ENCODE measurements at places on chromosomes 13 and 19. TPM values are rescaled to one million over a fixed set of nuclear protein-coding genes. Genes with fewer than 3 reads are reported as not detected.

SPACA4 gene
- not detected for total RNA-seq

ZC3H13 gene
- total RNA-seq = 8.2 TPM

GRK1 gene
- not detected for total RNA-seq

ZC3H4 gene
- total RNA-seq = 8.6 TPM

PSG6 gene
- not detected for total RNA-seq

RNF17 gene
- total RNA-seq = not detected

SLC44A2 gene
- total RNA-seq = 43.6 TPM

FXYD3 gene
- not detected for total RNA-seq

ATP1A3 gene
- under 0.01 TPM for total RNA-seq

ZNF256 gene
- total RNA-seq = 5.2 TPM

KANK2 gene
- total RNA-seq = 127 TPM

ZNF723 gene
- not detected for total RNA-seq

ZNF99 gene
- not detected for total RNA-seq

DNA sequence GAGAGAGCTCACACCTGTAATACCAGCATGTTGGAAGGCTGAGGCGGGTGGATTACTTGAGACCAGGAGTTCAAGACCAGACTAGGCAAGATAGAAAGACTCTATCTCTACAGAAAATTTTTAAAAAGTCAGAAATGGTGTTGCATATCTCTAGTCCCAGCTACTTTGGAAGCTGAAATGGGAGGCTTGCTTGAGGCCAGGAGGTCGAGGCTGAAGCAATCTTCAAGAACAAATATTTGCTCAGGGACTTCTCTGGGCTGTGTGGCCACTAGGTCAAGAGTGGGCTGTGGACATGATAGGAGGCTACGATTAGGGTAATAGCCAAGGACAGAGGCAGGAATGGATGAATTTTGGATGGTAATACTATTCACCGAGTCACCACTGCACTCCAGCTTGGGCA, 135.8 kb upstream of the PEG3 start:
- no peak for DNase-seq

DNA sequence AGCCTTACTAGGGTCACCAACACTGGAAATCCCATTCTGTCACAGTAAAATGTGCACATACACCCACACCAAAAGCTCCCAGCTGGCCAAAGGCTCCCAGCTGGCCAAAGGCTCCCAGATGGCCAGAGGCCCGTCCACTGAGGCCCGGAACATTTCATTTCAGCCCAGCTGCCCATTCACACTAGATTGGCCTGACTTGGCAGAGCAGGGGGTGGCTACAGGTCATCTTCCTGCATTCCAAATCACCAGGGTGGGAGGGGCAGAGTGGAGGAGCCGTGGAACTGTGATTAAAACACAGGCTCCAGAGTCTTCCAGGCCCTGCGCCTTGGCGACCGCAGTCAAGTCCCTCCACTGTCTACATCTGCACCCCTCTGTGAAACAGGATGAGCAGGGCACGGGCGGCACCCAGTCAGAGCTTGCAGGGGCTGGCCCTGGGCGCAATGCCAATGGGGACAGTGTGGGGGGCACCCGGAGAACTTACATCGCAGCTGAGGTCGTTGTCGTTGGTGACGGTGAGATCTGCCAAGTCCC, 10.1 kb upstream of the PRKD2 start:
- DNase-seq = peak; percentile 45

- no peak for DNase-seq
These were observed 171.4 kb downstream of the FOXO1 start for GRCh38 chr13:40494946-40495620.

DNA sequence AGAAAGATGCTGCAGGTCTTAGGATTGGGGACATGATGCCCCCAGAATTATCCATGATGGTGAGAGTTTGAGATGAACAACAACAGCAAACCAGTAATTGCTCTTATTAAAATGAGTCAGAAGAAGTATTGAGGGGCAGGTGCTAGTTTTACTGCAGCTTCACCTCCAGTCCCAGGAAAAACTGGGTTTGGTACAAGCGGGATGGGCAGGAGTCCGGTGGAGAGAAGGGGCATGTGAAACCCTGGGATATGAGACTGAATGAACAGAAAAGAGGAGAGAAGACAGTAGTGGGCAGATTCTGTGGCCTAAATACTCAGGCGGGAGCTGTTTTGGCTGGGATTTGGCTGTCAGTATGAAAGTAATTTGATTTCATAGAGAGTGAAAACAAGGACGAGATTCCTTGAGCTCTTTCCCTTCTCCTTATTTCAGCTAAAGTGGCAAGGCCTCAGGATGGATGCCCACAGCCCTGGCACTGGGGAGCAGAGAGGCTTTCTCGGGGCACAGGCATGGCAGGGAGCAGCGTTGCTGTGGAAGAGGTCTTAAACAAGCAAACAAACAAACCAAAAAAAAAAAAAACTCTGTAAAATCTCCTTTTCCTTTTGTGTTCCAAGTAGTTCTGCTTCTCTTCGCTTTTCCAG, 30.7 kb downstream of the NFIX start:
- DNase-seq = no peak

DNA sequence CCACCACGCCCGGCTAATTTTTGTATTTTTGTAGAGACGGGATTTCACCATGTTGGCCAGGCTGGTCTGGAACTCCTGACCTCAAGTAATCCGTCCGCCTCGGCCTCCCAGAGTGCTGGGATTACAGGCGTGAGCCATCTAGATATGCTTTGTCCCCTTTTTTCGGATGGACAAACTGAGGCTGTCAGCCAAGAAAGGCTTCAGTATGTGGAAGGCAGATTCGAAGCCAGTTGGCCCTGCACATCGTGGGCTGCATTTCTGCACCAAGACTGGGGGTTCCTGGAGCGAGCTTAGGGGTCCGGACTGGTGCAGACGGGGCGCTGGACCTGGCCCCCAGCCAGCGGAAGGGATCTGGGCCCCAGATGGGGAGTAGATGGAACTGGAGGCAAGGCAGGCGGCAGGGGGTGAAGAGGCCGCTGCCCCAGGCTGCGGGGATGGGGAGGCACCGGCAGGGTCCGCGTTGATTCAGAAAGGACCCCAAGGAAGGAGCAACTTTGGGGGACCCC, 9.7 kb upstream of the JUND start:
- DNase-seq = no peak

GRCh38 chr19:5134691-5135090, 165.8 kb downstream of the KDM4B start:
- no peak for DNase-seq

DNA sequence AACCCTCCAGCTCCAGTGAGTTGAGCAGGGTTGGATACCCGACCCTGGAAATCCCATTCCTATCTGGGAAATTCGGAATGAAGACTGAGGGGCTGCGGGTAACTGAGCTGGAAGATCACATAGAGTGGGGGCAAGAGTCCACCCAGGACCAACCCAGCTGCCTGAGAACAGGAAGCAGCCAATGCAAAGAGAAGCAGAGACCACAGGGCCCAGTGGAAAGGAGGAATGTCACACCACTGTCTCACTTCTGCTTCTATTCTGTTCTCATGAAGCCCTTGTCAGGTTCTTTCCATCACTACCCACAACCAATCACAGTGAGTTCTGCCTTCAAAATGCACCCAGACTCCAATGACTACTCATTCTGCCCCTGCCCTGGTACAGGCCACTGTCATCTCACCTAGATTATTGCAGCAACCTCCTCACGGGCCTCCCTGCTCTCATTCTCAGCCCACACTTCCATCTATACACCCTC, 15.3 kb downstream of the DYRK1B start:
- DNase-seq = no peak

DNA sequence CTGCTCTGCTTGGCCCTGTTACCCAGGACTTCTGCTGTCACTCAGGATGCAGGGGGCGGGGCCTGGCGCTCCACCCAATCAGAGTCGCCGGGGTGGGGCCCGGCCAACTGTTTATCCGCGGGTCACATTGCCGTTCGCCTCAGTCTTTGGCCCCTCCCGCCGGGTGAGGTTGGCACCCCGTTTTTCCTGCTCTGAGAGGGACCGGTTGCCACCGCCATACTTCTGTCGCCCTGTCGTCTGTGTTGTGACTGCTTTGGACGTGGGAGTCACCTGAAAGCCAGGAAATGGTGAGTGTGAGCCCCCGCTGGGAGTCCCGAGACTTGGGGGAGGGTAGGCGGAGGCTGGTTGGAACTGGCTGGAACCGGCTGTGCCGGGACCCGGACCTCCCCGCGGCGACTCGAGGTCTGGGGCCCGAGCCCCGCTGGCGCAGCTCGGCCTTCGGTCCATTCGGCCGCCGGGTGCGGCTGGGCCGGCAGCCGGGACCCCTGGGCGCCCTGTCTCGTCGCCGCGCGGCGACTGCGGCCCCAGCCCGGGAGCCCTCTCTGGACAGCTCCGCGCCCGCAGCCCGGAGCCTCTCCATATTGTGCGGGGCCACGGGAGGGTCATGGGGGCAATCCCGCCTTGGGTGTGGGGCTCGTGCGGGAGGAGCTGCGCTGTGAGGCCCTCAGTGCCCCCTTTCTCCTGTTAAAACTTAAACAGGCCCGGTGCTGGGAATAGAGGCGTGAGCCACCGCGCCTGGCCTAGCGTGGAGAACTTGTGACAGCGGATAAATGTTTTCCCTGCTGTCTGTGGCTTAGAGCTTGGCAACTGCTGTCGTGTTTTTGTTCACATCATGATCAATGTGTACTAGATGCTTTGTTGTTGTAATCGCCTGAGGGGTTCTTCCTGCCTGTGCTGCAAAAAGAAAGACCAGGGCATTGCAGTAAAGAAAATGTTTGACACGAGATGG, at the start of gene ZNF844:
ZNF844 (plus strand) TSS at position 142 of the 949 bp plus-strand sequence; CDS start at position 285, 143 bp downstream.
- peak; percentile 72 for DNase-seq

DNA sequence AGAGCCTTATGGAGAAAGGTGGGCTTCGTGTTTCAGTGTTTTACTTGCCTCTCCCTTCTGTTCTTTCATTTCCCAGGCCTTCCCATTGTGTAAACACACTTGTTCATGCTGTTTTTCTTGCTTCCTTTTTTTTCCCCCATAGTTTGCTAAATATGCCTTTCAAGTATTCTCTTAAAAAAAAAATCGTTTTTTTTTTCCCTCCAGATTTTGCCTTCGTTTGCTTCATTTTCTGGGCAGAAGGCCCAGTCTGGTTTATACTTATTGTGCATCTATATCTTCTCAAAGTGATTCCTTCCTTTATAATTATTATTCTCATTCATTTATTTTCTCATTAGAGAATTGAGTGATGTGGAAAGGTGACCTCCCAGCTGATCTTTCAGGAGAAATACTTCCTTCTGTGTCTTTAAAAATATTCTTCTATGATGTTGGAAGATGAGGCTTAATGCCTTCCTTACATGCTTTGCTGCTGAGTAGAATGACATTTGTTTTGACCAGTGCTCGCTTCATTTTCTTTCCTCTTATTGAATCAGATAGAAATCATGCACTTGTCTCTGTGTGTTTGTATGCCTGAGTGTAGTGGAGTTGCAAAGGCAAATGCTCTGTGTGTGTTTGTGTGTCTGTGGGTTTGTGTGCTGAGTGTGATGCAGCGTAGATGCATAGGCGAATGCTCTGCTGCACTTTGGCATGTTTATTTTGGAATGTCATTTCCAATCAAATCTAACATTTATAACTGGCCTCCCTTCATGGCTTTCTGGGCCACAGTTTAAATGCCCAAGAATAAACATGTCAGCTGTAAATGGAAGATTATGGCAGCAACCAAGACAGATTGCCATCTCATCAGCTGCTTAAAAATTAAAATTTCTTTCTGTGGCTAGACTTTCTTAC, 591.4 kb downstream of the FGF9 start:
- DNase-seq = no peak

DNA sequence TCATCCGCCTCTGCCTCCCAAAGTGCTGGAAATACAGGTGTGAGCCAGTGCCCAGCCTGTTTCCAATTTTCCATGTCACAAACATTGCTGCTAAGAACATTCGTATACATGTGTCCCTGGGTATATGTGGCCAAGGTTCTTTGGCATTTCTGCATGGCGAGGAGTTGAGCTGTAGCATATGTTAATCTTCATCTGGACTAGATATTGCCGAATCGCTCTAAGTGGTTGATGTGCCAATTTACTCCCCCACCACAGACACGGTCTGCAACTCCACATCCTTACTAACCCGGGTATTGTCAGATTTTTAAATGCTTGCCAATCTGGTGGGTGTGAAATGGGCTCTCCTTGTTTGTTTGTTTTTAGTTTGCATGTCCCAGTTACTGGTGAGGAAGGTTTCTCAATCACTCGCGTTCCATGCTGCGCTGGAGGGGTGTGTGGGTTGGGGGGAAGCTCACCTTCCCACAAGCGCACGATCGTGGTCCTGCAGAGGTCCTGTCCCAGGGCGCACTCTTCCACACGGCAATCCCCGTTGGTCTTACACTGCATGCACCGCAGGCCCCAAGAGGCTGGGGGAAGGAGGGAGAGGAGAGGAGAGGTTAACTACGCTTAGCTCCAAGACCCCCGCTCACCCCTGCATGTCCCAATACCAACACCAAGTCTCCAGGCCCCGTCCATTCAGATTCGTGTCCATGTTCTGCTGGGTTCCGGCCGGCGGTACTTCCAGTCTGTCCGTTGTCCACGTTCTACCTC, 2.7 kb downstream of the PLAUR start:
- DNase-seq = no peak

GRCh38 chr13:41053384-41053826, 7.9 kb upstream of the WBP4 start:
- DNase-seq = peak; percentile 30

DNA sequence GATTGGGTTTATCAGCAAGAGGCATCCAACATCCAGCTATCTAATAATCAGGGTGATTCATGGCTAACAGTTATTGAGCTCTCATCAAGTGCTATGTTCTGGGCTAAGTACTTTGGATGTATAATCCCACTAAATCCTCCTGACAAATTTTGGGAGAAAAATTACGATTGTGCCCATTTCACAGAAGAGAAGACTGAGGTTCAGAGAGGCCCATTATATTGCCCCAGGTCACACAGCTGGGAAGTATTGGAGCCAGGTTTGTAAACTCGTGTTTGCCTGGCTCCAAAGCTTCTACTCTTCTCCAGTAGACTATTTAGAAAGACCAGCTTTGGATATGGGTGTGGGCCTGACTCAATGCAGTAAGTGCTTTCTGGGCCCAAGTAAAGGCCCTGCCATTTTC, 20.9 kb upstream of the CALM3 start:
- no peak for DNase-seq

- no peak for DNase-seq
These were observed 9.8 kb upstream of the GNA15 start for GRCh38 chr19:3125900-3126524.

GRCh38 chr19:46487178-46487801, 8.4 kb downstream of the PNMA8B start:
- DNase-seq = peak; percentile 28

- no peak for DNase-seq
These were observed 42.1 kb downstream of the PTPRS start for GRCh38 chr19:5298471-5298901.

DNA sequence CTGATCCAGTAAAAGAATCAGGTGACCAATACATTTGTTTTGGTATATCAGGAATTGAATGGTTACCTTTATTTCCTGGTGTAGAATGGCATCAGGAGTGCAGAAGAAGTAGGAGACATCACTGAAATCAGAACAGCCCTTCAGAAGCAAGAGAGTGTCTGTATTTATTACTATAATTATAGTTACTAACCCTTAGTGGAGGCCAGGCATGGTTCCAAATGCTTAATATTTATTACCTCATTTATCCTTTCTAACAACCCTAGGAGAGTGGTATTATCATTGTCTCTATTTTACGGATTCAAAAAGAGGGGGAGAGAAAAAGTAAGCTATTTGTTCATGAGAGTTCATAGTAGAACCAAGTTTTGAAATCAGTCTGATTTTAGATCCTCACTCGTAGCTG, 1292.9 kb downstream of the PCDH9 start:
- no peak for DNase-seq

- DNase-seq = no peak
These were observed 4.6 kb upstream of the MUC16 start for GRCh38 chr19:9014803-9015202.

Data from dermis microvascular lymphatic vessel endothelial cell (primary cell).